ENCODE measurements at places on chromosomes 6 and 20. TPM values are rescaled to one million over a fixed set of nuclear protein-coding genes. Genes with fewer than 3 reads are reported as not detected.

HLA-DQA2 gene
- not detected for total RNA-seq

DEFB132 gene
- total RNA-seq, result not detected

NKX2-2 gene
- total RNA-seq, result not detected

IRF4 gene
- total RNA-seq, result 171 TPM

NKX2-4 gene
- not detected for total RNA-seq

OXT gene
- not detected for total RNA-seq

BPIFB2 gene
- not detected for total RNA-seq

EFCAB8 gene
- 0.25 TPM for total RNA-seq

CLVS2 gene
- total RNA-seq, result not detected

SMOC2 gene
- not detected for total RNA-seq

GRM4 gene
- not detected for total RNA-seq

RAET1L gene
- not detected for total RNA-seq

PARD6B gene
- 6.2 TPM for total RNA-seq

ARMC2 gene
- 12.2 TPM for total RNA-seq

ECT2L gene
- not detected for total RNA-seq

IYD gene
- not detected for total RNA-seq

MAK gene
- total RNA-seq, result 0.35 TPM

DACT2 gene
- 0.15 TPM for total RNA-seq

PRKN gene
- 0.43 TPM for total RNA-seq

JAG1 gene
- 0.15 TPM for total RNA-seq

MUC22 gene
- total RNA-seq, result not detected

ASXL1 gene
- 113 TPM for total RNA-seq

TINAG gene
- not detected for total RNA-seq

C6orf132 gene
- 0.05 TPM for total RNA-seq
